ENCODE measurements at places on chromosomes 2 and 18.

- no peak for DNase-seq
These were observed 4.0 kb upstream of the GPR17 start for GRCh38 chr2:127641846-127642507.

- no peak for DNase-seq
These were observed 229.4 kb upstream of the MMADHC start for GRCh38 chr2:149816756-149817551.

GRCh38 chr2:136611451-136611850 is 153.9 kb upstream of the THSD7B start:
- DNase-seq = no peak

DNA sequence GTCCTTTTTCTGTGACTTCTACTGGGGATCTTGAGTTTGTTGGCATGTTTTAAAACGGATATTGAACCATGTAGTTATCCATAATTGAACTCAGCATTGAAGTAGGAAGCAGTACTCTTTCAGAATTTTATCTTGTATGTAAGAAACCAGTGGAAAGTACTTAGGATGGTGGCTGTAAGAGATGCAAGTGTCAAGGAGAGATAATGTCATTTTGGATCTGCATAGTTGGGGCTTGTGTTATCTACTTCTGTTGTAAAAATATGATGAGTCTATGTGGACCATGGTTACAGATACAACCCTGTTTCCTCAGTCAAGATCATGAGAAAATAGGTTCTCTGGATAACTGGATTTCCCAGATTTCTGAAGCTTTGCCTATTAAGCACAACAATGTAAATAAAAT is 113.7 kb downstream of the NAB1 start:
- DNase-seq = no peak

GRCh38 chr2:66509326-66509811 is 74.4 kb downstream of the MEIS1 start:
- DNase-seq = no peak
